ENCODE measurements at places on chromosomes 6 and 20.

GRCh38 chr20:40512994-40513393 lies 176.0 kb downstream of the MAFB start:
- no peak for DNase-seq

DNA sequence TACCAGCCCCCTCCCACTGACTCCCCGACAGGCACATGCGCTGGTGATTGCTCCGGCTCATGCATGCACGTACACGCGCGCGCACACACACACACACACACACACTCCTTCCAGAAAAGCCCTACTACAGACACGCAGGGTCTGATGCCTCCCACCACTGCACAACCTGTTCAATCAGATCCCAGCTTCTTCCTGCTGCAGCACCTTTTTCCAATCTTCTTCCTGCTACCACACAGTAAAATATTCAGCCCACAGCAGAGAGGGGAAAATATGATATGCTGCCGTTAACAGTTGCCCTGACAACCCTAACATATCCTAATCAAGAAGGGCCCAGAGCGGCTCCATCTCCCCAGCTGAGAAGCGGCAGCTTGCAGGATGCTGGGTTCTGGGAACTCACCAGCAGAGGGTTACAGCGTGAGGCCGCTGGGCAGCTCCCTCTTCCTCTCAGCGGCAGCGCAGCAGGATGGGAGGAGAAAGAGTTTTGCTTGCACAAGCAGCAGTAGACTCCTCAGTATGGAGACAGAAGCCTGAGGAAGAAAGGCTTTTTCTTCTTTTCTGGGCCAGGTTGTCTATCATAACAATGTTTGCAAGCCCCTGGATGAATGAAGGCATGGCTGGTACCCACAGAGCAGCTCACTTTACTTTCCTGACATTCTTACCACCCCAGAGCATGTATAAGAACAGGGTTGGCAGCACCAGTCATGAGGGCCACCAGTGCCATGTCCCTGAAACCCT lies 23.9 kb downstream of the MAP7 start:
- peak; percentile 45 for DNase-seq

DNA sequence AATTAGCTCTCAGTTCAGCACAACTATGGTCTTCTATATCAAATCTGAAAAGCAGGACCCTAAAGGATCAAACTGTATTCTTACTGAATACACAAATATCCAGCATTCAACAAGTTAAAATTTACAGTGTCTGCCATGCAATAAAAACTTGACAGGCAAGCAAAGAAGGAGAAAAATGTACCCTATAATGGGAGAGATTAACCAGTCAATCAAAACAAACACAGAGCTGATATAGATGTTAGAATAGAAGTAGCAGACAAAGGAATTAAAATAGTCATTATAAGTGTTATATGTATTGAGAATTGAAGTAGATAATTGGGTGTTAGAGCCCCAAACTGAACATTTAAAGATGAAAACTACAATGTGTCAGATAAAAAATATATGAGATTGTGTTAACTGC lies 914.9 kb downstream of the EPHA7 start:
- DNase-seq = no peak

DNA sequence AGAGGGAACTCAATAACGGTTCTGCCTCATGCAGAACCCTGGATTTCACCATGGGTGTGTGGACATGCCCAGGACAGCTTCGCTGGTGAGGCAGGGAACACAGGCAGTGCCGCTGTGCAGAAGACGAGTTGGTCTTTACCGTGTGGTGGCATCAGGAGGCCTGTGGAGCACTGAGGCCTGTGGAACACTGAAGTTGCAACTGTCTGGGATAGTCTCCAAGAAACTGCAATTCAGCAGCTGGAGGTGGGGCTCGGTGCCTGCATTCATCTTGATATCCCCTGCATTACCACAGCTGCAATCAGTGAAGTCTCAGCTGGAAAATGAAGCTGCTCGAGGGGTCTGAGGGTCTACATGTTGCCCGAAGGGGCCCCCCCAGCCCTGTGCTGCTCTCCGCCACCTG lies 202.4 kb upstream of the CDH4 start:
- no peak for DNase-seq

- no peak for DNase-seq
These were observed 28.6 kb downstream of the DDX27 start for GRCh38 chr20:49247792-49248191.

- no peak for DNase-seq
These were observed 93.4 kb downstream of the ANKS1A start for GRCh38 chr6:34982424-34982852.

- DNase-seq = no peak
These were observed 6.9 kb upstream of the C20orf203 start for GRCh38 chr20:32680544-32681174.
